Thymus (tissue), 14 donors: ENCODE measurements at places on chromosomes 6 and 20.
A peak's percentile ranks its signal among the peaks of the same experiment; 100 is the strongest.

DNA sequence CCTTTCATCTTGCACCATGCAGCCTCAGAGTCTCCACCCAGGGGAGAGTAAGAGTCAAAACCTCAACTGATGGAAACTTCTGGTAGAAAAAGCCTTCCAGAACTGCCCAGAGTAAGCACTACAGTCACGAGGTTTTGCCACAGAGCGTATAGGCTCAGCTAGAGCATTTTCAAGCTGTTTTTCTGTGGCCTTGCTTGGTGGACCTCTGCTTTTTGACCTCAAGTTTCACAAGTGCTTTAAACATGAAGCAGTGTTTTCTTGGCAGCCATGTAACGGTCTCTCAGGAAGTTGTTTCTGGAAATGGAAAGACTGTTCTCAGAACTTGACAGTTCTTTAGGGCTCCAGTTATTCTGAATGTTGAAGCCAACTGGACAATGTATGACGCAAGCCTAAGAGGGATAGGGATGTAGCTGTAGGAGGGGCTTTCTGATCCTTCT, 146.5 kb downstream of the ZDHHC14 start:
- peak; percentile 32 for DNase-seq

- DNase-seq: no peak
These were observed 69.8 kb upstream of the PRSS16 start for GRCh38 chr6:27177485-27178406.

- DNase-seq: no peak
These were observed 94.0 kb downstream of the SGK1 start for GRCh38 chr6:134223796-134224420.

- DNase-seq: no peak
These were observed 50.8 kb downstream of the CD109 start for GRCh38 chr6:73746787-73747186.

DNA sequence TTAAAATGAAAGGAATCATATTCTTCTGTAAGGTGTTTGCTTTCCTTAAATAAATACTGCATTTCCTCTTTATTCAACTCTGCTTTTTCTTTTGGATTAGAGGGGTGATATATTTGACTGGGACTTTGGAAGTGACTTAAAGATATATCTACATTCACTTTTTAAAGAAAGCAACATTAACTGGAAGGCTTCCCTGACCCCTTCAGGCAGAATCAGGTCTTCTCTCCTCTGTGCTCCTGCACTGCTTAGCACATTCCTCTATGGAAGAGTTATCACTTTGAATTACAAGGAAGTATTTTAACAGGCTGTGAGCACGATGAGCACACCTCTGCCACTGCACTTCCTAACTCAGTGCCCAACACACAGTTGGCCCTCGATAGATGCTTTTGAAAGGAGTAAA, 59.2 kb upstream of the POU3F2 start:
- DNase-seq: no peak

DNA sequence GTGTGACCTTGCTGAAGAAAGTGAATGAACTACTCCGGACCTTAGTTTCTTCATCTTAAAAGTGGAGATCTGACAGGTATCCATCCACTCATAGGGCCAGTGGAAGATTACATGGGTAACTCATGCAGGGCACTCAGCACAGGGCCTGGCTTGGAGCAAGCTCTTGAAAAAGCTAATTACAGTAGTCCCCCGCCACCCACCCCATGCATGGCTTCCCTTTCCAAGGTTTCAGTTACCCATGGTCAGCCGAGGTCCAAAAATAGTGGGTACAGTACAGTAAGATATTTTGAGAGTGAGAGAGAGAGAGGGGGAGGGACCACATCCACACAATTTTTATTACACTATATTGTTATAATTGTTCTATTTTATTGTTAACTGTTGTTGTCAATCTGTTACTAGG, 7.1 kb upstream of the PMEPA1 start:
- DNase-seq: no peak

GRCh38 chr20:61360940-61361339, 108.9 kb downstream of the CDH4 start:
- DNase-seq: no peak

GRCh38 chr6:74551896-74552295, 654.0 kb downstream of the COL12A1 start:
- DNase-seq: no peak

- no peak for DNase-seq
These were observed 627.3 kb downstream of the UTRN start for GRCh38 chr6:144912474-144912873.

GRCh38 chr6:43257367-43258145, 14.3 kb downstream of the TTBK1 start:
- DNase-seq: no peak

GRCh38 chr6:148572676-148573335, 174.0 kb upstream of the UST start:
- no peak for DNase-seq

DNA sequence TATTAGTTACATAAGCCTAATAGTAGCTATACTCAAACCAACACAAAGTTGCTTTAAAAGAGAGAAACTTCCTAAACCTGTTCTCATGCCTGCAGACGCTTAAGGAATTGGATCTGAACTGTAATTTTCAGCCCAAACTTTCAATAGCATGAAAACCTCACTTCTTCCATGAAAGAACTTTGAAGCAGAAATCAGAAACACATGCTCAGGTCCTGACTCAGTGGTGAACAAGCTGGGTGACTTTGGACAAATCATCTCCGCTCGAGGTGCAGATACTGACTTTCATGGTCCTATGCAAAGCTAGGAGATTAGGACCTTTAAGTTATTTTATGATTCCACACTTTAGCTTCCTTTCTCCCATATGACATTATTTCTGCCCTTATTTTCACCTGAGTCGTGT, 36.5 kb downstream of the NOX3 start:
- DNase-seq: no peak
